ENCODE measurements at places on chromosomes 11 and 22. TPM values are rescaled to one million over a fixed set of nuclear protein-coding genes. Genes with fewer than 3 reads are reported as not detected.
A peak's percentile ranks its signal among the peaks of the same experiment; 100 is the strongest.

GRCh38 chr11:105975128-105975527, 46.9 kb downstream of the MSANTD4 start:
- no peak for DNase-seq

DNA sequence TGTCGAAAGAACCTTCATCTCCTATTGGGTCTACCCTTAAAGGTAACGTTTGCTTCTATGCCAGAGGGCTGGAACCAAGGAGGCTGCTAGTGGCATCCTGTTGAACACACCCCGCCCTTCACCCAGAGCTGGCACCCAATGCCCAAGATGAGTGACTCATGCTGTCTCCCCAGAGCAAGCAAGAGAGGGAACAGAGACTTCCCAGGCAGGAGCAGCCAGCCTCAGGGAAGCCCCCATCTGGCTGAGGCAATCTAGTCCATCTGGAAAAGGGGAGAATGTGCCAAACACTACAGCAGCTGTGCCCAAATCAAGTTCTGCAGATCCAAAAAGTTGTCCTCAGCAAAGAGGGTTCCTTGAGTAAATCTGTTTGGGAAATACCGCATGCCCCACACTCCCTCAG, 91.9 kb upstream of the TP53I11 start:
- no peak for DNase-seq

DNA sequence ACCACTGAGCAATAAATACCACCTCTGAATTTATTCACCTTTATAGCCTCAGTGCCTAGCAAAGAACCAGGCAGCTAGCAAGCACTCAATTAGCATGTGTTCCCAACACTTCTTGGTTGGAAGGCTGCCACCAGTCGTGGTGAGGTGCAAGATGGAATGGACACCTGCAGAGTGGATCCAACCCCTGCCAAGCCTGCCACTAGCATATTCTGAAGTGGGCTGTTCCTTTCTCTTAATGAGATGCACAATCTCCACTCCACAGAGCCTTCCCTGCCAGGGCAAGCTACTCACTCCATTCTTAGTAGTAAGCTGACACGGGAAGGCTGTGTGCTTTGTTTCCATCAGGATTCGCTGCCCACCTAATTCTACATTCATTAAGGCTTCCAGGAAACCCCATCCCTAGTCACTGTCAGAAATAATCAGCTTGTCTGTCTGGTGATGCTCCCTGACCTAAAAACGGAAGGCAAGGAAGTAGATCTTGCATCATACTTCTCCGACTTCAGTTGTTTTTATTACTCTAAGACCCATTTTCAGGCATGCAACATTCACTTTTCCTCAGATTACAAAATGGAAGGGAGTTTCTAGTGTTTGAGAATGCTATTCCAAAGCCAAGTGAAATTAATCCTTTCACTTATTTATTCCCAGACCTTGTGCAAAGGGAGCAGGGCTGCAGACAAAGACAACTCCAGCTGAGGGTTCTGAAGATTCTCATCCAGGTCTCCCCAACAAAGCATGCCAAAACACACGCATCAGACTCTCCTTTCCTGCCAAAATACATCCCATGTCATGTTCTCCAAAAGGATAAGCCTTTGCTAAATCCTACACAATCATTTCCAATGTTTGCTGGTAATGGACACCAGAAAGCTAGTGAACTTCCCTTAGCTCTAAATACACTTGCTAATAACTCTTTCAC, 128.0 kb downstream of the TENM4 start:
- DNase-seq: no peak

DNA sequence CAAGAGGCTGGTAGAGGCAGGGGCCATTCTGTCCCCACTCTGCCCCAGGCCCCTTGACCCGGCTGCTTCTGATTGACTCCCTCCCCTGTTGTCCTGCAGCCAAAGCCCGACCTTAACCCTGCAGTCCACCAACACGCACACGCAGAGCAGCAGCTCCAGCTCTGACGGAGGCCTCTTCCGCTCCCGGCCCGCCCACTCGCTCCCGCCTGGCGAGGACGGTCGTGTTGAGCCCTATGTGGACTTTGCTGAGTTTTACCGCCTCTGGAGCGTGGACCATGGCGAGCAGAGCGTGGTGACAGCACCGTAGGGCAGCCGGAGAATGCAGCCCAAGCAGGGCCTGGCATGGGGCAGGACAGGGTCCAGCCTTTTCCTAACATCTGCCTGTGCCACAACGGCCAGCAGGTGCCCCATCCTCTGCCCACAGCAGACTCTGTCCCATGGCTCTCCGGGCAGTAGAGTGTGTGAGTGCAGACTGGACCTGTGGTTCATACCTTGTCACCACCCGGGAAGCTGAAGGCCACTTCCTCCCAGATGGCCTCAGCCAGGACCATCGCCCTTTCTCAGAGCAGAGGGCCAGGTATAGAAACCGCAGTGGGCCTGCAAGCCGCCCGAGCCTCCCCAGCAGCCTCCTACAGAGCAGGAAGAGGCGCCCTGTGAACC, 26.8 kb upstream of the MGAT3 start:
- no peak for DNase-seq

DNA sequence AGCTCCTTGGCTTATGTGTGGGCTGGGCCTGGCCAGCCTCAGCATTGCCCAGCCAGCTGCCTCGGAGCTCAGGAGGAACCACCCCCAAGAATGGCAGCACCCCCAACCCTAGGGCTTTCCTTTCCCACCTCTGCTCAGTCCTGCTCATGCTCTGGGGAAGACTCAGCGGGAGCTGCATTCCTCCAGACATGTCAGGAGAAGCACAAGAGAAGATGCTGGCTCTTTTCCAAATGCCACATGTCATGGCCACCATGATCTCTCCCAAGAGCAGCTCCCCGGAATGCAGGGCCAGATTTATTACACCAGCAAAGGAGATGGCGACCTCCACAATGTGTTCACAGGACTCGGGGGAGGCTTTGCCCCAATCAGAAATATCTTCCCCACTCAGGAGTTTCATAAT, 143.7 kb downstream of the PKNOX2 start:
- no peak for DNase-seq

GRCh38 chr22:33785283-33785968, 134.8 kb downstream of the LARGE1 start:
- DNase-seq: no peak

- no peak for DNase-seq
Measured at GRCh38 chr11:64619196-64619595, 28.2 kb downstream of the SLC22A12 start.

GRCh38 chr11:69416143-69416515, 65.3 kb upstream of the LINC01488 start:
- no peak for DNase-seq

- DNase-seq: no peak
Measured at GRCh38 chr11:43751726-43752125, 71.2 kb downstream of the HSD17B12 start.

DNA sequence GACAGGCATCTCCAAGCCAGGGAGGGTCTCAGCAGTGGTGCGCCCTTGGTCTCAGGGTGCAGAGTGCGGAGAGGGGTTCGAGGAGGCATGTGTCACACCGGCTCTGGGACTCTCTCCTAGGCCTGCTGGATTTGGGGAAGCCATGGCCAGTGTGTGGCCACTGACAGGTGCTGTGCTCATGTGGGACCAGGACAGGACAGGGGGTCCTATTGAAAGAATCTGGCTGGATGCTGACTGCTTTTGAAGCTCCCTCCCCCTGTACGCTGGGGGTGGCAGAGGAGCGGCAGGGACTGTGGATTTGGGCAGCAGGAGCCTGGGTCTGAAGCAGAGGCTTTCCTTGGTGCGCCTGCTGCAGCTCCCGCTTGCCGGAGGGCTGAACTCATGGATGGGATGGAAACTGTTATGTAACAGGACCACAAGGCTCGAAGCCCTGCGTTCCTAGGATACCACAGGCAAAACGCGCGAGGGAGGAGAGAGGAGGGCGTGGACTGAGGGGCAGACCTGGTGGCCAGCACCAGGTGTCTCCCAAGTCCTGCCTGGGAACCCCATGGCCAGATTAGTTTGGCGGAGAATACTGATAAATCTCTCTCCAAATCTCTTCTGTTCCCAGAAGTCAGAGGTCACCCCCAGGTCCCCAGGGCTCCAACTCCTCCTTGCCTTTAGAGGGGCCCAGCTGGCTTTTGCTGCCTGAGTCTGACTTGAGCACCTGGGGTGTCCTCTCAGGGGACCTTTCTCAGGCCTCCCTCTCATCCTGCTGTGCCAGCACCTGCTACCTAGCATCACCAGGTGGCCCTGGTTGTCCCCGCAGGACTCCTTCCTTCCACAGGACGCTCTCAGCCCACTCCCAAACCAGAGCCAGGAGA, 13.8 kb upstream of the TEF start:
- peak; percentile 71 for DNase-seq

GRCh38 chr11:135075740-135076139, 663.7 kb upstream of the B3GAT1 start:
- DNase-seq: peak; percentile 63

GRCh38 chr11:131094827-131095226, 178.5 kb upstream of the SNX19 start:
- no peak for DNase-seq

- no peak for DNase-seq
Measured at GRCh38 chr11:66289548-66290329, 796 bp upstream of the YIF1A start.

GRCh38 chr22:19527861-19528417, 3.7 kb upstream of the CLDN5 start:
- no peak for DNase-seq

DNA sequence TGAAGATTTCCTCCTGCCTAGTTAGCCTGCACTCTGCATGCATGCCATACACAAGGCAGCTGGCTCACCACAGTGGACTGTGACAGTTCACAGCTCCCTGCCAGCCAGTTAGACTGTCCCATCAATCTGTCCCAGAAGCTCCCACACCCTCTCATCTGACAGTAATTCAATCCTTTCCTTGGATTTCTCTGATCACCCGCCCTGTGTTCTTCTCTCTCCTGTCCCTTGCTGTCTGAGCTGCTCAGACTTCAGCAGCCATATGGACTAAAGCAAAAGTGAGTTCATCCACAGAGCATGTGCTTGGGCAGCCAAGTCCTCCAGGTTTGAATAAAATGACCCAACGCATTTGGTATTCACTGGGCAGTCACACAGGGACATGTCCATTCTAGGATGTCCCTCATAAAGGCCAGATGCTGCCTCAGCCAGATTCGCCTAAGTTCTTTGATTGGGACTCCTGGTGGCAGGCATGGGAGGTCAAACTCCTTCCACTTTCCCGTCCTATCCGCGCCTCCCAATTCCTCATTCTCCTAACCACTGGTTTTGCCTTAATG, 54.5 kb upstream of the ZBTB44 start:
- DNase-seq: no peak

- DNase-seq: no peak
Measured at GRCh38 chr11:110424775-110425444, 4.8 kb upstream of the FDX1 start.

DNA sequence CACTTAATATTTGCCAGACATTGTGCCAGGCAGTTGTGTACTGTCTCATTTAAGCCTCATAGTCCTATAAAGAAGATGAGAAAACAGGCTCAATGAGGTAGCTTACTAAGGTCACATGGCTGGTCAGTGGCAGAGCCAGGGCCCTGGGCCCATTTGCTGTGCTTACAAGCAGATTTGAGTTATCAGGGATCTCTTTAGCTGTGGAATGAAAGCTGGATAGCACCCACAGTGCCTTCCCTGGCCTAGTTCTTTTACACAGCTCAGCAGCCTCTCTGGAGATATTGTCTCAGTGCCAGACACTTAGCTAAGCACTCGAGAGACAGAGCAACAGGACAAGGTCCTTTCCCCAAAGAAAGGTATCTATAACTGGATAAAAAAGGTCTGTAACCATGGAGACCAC, 6.1 kb downstream of the TMEM86A start:
- DNase-seq: no peak

GRCh38 chr11:26607725-26608506, 35.9 kb upstream of the MUC15 start:
- DNase-seq: no peak

GRCh38 chr11:72908032-72908676, 93.9 kb downstream of the ATG16L2 start:
- DNase-seq: no peak

DNA sequence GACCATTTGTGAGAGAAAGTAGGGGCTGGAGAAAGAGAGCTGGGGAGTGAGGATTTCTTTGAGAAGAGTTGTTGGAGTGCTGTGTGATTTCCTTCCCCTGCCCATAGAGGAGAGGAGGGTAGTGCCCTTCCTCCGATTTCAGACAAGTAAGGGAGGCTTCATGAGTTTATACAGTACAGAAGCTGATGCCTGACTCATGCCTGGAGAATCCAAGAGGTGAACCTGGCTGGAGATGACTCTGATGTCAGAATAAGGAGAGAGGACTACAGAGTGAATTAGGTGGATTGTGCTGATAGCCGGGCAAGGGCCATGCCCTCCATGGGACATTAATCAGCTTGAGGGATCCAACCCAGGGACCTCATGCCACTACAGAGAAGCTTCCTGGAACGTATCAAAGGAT, 91.6 kb downstream of the FAR1 start:
- DNase-seq: no peak

DNA sequence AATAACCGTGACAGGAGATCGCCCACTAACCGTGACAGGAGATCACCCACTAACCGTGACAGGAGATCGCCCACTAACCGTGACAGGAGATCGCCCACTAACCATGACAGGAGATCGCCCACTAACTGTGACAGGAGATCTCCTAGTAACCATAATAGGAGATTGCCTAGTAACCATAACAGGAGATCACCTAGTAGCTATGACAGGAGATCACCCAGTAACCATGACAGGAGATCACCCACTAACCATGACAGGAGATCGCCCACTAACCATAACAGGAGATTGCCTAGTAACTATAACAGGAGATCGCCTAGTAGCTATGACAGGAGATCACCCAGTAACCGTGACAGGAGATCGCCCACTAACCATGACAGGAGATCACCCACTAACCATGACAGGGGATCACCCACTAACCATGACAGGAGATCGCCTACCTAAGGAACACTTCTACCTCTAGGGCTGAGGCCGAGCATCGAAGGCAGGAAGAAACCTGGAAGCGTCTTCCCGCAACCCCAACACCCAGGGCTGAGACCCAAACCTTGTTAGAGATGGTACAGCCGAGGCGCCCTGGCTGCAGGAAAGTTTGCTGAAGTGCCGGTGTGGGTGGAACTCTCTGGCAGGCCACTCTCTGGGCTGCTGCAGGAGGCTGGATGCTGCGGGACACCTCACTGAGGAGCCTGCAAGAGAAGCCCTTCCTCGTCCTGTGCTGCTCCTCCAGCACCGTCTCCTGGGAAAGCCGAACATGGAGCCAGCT, 67.5 kb upstream of the THY1 start:
- no peak for DNase-seq

DNA sequence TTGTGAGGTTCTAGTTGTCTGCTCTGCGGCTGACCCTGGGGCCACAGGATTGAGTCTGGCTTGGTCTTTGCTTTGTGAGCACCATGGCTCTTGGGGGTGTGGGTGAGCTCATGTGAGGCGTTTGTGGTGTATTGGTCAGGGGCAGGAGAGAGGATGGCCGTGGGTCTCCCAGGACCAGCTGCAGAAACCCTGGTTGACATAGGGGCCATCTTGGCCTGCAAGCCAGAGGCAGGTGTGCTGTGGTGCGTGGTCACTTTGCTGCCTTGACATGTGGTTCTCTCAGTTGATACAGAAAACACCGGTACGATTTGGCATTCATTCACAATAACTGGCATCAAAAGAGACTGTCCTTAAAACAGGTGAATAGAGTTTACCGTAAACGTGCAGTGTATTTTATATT, 11.3 kb downstream of the PHRF1 start:
- DNase-seq: no peak

- DNase-seq: no peak
Measured at GRCh38 chr11:93740031-93740729, 1.1 kb downstream of the TAF1D start.

NAALADL1 gene
- total RNA-seq: 0.78 TPM

CDC42EP2 gene
- 3.5 TPM for total RNA-seq

TIMP3 gene
- 26.7 TPM for total RNA-seq

ACTN3 gene
- total RNA-seq: not detected

P2RX3 gene
- total RNA-seq: 0.50 TPM

SAA2 gene
- total RNA-seq: 26,068 TPM

MRTFA gene
- total RNA-seq: 12.8 TPM

OR5M11 gene
- total RNA-seq: not detected

HBD gene
- total RNA-seq: 2.1 TPM

TESMIN gene
- total RNA-seq: 0.70 TPM

FAM83F gene
- total RNA-seq: 6.6 TPM

Data from left lobe of liver (tissue), 2 donors.